ENCODE measurements at places on chromosomes 13 and 19.

DNA sequence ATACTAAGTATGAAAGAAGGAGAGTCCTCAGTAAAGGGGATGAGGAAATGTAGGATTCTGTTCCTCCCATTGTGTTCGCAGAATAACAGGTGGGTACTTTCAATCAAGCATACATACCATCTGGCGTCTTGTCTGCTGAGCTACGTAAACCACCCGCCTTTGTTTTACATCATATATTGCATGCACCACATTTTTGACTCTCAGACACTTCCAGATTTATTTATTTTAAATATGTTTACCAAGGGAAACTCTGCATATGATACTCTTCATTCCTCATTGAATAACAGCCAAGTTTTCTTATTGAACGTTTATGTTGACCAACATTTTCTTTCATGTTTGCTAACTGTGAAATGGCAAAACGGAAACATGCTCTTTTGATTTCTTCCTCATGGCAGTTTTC, 174.1 kb downstream of the FGF14 start:
- DNase-seq, result no peak

DNA sequence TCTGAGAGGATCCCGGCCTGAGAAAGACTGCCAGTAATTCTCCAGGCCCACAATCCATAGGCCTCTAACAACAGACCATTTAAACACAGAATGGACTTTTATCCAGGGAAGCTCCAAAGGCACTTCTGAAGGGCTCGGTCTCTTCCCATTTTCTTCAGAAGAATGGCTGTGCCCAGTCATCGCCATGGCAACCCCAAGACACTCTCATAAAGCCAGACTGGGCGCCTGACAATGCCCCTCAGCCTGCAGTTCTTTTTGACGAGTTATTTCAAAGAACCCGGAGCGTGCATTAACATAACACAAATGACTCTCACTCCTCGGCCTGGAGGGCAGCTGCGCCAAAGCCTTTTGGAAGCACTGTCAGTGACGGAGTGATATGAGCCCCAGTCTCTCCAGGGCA, 61.0 kb downstream of the RASA3 start:
- no peak for DNase-seq

GRCh38 chr19:3383121-3383722, 16.8 kb downstream of the NFIC start:
- no peak for DNase-seq

DNA sequence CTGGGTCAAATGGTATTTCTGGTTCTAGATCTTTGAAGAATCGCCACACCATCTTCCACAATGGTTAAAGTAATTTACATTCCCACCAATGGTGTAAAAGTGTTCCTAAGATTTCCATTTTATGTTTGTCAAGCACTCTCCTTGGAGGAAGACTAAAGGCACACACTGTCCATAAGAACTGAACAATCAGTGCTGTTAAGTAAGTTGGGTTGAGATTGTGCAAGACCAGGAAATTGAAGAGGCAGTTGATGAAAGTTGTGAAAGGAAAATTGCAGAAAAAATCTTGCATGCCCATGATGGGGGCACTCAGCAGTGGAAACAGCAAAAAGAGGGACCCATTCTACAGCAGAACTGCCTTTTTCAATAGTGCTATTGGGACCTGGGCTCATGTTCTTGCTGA, 323.6 kb downstream of the DLEU7 start:
- no peak for DNase-seq

DNA sequence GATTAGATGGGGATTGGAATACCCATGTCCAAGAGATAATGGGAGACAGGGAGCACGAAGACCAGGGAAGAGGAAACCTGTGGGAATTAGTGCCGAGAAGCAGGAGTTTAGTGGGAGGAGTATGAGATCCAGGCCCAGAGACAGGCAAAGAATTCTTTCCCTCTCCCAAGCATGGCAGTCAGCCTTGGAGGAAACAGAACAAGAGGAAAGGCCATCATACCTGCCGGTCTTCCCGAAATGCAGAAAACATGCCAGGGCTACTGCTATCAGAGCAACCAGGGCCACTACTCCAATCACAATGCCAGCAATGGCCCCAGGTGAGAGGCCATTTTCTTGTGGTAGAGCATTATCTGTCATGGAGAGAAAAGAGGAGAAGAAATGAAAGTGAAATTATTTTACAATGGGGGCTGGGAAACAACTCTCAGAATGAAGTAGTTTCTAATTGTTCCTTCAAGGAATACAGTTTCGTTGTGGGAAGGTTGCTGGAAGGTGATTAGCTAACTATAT, 16.1 kb downstream of the CEACAM1 start:
- DNase-seq, result no peak

DNA sequence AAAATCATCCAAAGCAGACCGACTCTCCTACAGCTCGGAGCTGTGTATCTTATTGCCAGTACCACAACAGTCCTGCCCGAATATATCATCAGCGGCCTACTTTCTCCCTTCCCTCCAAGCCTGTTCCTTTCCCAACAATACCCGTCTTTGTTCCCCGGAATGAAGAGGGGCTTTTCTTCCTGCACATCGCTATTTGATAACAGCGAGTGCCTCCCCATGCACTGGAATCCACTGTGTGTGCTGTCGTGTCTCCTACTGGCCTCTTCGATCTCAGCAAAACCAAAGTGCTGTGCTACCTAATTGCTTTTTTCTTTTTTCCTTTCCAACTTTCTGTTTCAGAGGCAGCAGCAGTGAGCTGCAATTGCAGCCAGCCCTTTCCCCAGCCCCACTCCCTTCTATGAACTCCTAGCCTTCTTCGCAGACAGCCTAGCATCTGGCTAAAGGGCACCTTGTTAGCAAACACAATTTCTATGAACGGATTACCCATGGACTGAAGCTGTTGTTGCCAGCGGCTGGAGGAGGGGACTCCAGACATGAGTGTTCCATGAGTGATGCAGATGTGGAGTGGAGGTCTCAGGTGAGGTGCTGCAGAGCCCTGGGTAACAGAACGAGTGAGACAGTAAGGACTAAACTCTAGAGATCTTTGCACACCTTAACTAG, 43.4 kb downstream of the EFNB2 start:
- no peak for DNase-seq

DNA sequence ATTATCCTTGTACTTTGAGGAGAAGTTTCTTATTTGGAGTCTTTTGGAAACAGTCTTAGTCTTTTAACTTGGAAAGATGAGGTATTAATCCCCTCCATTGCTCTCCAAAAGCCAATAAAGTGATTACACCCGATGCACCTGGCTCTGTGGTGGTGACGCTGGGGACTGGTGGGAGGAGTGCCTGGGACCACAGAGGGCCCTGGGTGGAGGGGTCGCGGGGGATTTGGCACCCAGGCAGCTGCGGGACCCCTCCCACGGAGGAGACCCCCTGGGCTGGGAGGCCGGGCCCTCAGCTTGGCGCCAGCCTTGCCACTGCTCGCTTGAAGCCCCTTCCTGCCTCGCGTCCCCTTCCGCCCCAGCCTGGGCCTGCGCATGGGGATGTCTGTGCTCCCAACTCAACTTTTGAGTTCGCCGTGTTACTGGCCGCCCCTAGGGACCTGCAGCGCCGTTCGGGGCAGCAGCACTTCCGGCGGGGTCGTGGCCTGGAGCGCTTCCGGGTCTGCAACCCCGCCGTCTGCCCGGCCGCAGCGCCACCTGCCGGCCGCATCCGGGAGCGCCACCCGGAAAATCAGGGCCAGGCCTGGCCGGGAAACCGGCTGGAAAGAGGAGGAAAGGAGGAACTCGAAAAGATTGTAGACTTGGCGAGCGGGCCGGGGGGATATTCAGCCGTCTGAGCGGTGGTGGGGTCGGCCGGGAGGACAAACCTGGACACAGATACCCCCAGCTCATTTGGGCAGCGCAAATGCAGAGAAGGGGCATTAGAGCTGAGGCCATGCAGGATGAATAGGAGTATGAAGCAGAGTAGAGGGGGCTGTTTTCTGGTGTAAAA, 8.4 kb downstream of the PEAK3 start:
- peak; percentile 88 for DNase-seq

GRCh38 chr13:41550276-41550675, 92.9 kb downstream of the RGCC start:
- DNase-seq, result no peak

- DNase-seq, result no peak
Observed at GRCh38 chr13:82569581-82569980, 1312.7 kb downstream of the SLITRK1 start.

DNA sequence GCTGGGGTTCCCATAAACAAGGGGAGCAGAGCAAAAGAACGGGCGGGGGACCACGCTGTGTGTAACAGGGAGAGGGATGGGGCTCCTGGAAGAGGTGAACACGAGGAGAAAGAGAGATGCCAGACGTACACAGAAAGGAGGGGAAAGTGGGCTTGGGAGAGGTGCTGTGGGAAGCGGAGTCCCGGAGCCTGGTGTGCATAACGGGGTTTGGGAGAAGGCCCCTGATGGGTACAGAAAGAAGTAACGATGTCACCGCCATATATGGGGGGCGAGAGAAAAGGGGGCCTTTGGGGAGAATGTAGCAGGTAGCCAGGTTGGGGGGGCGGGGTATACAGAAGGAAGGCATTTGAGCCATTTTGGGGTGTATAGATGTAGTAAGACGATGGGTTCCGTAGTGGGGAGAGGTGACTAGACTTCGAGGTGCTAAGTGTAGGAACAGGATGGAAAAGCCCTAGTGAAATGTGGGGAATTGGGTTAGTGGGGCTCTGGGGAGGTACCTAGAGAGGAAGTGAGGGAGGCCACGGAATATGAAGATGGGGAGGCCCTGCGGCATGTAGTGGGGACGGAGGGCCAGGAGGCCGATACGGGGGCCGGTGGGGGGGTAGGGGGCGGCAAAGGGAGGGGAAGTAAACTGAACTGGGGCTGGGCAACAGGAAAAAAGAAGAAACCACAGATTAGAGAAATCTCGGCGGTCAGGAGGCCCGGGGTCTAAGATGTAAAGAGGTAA, 787 bp downstream of the ZNF580 start:
- peak; percentile 53 for DNase-seq

- peak; percentile 75 for DNase-seq
Observed at GRCh38 chr19:12946092-12946721, 545 bp downstream of the RAD23A start.
